ENCODE measurements at places on chromosomes 2 and 18.

GRCh38 chr2:154336201-154336600 is 362.3 kb upstream of the KCNJ3 start:
- DNase-seq, result no peak

DNA sequence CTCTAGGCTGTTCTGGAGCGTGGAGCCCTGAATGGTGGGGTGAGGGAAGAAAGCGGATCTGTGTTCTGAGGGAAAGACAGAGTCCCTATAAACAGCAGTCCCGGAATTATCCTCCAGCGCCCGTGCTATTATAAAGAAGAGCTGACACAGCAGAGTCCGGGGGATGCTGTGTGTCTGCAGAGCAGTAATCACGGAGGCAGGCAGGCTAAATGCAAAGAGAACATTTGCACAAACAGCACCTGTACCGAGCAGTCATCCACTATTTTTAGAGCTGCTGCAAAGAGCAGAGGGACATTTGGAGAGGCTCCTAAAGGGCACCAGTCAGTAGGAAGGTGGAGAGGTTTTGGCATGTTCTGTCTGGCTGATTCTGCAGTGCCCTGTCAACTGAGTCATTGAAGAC is 293.8 kb upstream of the SLC14A2 start:
- no peak for DNase-seq

DNA sequence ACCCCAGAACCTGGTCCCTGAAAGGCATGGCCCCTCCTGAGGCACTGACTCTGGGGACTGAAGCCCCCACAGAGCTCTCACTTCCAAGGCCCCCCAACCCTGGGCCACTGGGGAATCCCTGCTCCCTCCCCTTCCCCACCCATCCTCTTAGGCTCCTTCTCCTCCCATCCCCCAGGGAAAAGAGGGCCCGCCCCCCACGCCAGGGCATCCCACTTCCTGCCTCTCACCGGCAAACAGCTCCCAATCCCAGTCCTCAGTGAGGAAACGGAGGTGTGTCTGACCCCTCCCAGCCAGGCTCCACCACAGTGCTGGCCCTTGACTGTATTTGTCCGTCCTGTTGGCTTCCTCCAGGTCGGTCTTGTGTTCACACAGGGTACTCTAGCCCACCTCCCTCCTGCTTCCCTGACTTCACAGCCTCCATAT is 35.0 kb upstream of the PTMA start:
- no peak for DNase-seq

- DNase-seq, result no peak
These were observed 530.0 kb downstream of the ZNF804A start for GRCh38 chr2:185128346-185128745.

- DNase-seq, result no peak
These were observed 36.0 kb upstream of the ASAP2 start for GRCh38 chr2:9170458-9171130.

- DNase-seq, result no peak
These were observed 718 bp upstream of the TNP1 start for GRCh38 chr2:216860426-216861137.

GRCh38 chr2:4873364-4873763 is 818.8 kb upstream of the SOX11 start:
- no peak for DNase-seq

- no peak for DNase-seq
These were observed 137.2 kb upstream of the KLHL14 start for GRCh38 chr18:32909798-32910561.

DNA sequence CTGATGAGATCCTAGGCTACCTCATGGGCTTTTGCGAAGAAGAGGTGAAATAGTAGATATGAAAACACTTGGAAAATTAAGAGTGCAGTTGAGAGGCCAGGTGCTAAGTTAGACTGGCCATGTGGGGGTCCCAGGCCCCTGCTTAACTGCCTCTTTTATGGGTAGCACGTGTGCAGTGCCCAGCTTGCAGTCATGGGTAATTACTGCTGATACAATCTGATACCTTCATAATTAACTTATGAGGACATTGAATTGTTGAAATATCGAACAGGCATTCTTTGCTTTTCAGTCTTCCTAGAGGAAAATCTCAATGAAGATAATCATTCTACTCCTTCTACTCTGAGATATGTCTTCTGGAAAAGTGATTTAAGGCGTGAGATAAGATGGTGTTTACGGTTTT is 11.6 kb downstream of the TRAF3IP1 start:
- no peak for DNase-seq

DNA sequence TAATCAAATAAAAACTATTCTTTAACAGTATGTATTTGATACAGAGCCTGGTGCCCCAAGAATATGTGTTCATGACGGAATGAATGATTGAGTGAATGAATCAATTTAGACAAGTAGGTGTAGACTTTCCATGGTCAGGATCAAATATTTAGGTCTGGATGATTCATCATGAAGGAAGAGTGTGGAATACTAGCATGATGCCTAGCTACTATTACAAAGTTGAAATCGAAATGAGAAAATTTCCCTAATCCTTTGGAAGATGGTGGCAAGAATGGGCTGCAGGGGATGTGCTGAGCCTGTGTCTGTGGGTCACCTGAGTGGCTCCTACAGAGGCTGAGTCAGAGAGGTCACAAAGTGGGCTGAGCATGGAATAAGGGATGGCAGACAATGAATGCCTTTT is 3.1 kb upstream of the MALT1 start:
- DNase-seq, result no peak

DNA sequence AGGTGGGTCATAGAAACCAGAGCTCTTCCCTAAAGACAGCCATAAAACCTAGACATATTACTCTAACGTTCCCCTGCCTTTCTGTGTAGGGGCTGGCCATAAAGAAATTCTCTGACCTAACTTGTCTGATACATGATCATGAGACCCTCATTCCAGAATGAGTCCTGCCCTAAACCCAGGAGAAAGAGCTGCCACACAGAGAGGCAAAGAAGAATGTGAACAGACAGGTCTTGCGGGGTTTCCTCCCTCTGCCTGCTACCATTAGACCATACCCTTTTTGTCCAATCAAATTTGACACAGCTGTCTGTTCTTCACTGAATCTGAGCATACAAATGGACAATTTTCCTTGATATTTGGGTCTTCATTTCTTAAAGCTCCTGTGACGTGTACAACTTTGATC is 198.8 kb upstream of the LHCGR start:
- DNase-seq, result no peak

GRCh38 chr2:106944215-106944614 is 58.2 kb upstream of the ST6GAL2 start:
- DNase-seq, result no peak

DNA sequence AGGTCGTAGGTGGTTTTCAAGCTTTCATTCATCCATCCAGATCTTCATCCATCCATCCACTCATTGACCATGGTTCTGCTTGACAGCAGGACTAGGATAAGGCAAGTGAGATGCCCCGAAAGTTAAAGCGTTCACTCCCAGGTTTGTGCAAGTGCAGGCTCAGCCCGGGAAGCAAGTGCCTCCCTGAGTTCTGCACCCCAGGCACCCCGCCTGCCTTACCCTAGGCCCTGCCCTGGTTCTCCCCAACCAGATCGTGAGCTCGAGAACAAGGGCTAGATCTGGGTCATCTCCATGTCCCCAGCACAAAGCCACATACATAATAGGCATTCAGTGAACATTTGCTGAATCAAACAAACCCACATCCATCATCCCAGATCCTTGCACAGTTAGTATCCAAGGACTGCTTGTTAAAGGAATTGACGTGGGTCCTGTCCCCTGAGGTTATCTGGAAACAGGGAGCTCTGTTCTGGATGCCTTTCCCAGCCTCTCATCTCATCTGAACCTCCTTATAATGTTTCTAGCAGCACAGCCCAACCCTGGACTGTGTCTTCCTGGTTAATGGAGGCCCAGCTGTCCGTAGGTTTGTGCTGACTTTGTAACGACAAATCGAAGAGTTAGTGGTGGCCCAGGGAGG is 116.1 kb upstream of the GPC1 start:
- no peak for DNase-seq

DNA sequence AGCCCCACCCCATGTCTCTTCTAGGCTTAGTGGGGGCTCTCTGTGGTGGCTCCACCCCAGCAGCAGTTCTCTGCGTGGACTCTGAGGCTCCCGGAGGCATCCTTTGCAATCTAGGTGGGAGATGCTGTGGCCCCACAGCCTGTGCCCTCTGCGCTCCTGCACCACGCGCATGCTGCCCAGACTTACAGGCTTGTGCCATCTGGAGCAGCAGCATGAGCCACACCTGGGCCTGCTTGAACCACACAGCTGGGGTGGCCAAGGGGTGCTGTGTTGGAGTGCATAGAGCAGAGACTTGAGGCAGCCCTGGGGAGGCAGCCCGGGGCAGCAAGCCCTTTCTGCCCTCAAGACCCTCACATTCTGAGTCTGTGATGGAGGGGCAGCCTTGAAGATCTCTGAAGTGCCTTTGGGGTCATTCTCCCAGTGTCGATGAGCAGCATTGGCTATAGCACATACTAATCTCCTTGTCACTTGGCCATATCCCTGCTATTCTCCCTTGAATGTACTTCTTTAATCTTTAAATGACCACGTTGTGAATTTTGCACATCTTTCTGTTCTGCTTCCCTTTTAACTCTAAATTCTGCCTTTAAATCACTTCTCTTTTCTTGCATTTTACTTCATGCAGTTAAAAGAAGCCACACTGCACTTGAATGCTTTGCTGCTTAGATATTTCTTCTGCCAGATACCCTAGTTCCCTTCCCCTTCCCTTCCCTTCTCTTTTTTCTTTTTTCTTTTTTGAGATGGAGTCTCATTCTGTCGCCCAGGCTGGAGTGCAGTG is 62.4 kb downstream of the NCAPH start:
- no peak for DNase-seq

- no peak for DNase-seq
These were observed 237.5 kb downstream of the LDLRAD4 start for GRCh38 chr18:13455960-13456481.

DNA sequence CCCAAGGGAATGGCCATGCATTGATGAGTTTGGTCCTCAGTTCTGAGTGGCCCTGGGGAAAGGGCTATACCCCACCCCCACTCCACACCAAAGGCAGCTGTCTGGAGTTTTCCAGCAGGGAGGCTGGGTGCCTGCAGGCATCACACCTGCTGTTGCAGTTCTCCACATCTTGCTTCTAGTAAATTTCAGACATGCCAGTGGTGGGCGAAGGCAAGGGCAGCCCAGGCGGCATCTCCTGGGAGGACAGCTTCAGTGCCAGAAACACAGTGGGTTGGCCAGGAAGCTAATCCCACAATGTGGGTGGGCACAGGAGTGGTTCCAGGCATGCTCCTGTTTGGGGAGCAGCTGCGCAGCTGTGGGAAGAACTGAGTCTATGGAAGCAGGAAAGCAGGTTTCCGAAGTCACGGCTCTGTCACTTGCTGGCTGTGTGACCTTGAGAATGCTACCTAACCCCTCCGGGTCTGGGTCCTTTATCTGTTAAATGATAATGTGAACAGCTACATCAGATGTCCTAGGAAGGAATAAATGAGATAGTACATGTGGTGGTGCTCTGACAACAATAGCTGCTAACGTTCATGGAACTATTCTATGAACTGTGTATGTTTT is 84.6 kb upstream of the SPTBN1 start:
- DNase-seq, result no peak

DNA sequence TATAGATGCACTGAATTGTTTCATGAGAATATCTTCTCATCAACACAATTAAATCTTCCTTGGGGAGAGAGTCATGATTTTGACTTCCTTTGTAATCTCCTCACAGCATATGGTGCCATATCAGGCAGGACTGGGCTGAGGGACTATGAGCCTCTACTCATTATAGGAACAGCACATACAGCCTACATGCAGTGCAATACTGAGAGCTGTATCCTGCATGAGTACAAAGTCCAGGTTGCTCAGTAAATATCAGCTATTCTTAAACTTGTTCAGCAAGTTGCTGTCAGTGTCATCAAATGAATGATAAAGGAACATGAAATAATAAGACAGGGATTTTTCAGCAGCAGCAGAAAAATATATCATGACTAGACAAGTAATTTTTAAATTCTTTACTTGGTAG is 10.8 kb downstream of the DLGAP1 start:
- DNase-seq, result no peak

- DNase-seq, result no peak
These were observed 39.6 kb downstream of the PSMG2 start for GRCh38 chr18:12742453-12742852.

All from NCI-H1930 (cell line).